ENCODE measurements at places on chromosomes 1 and 21. TPM values are rescaled to one million over a fixed set of nuclear protein-coding genes. Genes with fewer than 3 reads are reported as not detected.

DNA sequence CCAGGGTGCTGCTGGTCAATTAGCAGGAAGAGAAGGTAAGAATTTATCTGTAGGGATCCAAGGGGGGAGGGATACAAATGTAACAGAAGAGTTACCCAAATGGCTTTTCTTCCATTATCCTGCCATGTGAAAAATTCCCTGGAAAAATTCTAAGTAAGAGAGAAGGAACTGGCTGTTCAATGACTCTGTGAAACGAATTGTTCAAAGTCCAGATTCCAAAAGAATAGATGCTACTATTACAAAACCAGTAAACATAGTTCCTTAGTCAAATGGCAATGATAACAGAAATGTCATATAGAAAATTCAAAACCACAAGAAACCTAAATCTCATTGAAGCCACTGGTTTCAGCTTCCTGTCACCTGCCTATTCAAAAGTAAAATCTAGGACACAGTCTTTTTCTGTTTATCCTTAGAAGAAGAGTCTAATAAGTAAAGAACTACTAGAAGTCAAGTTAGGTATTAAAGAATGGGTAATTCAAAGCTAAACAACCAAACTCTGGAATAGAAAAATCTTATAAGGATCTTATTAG is 102.6 kb downstream of the ZNF644 start:
- no peak overlapping the region for H3K27ac ChIP-seq
- H3K27me3 ChIP-seq: no peaks in the 10 kb centered on the region
- DNase-seq: no peak
- H3K4me3 ChIP-seq: peak overlapping the region; percentile 47
- peaks cover 38% of the 10 kb centered on the region for H3K4me1 ChIP-seq

DNA sequence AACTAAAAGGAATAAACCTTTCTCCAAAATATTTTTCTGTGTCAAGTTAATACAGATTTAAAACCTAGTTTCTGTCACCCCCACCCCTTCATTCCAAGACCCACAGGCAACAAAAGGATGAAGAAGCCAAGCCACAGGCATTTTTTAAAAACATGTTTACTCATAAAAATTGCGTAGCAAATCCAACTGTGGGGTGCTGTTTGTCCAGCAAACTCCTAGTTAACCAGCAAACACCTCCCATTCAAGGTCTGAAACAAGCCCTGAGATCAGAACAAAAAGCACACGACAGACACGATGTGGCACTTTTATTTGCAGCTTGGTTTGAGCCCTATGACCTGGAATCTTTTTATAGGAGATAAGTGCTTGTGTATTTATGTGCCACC is 149.9 kb upstream of the CAMK1G start:
- H3K27me3 ChIP-seq: peaks cover 71% of the 10 kb centered on the region
- H3K4me3 ChIP-seq: no peak overlapping the region

GRCh38 chr1:220213382-220213983 is 58.8 kb downstream of the RAB3GAP2 start:
- DNase-seq: no peak
- peaks cover 8% of the 10 kb centered on the region for H3K4me1 ChIP-seq
- peaks cover 13% of the 10 kb centered on the region for H3K36me3 ChIP-seq
- no peak overlapping the region for H3K27ac ChIP-seq
- no peak overlapping the region for H3K4me3 ChIP-seq
- H3K27me3 ChIP-seq: no peaks in the 10 kb centered on the region

- H3K36me3 ChIP-seq: peaks cover 11% of the 10 kb centered on the region
- H3K4me3 ChIP-seq: peak overlapping the region; percentile 84
- H3K27me3 ChIP-seq: no peaks in the 10 kb centered on the region
These were observed 79.9 kb downstream of the CD247 start for GRCh38 chr1:167438171-167439138.

GRCh38 chr1:232016616-232017015 is 390.0 kb downstream of the DISC1 start:
- no peak for DNase-seq
- H3K27ac ChIP-seq: no peak overlapping the region
- no peaks in the 10 kb centered on the region for H3K27me3 ChIP-seq

- DNase-seq: no peak
- no peak overlapping the region for H3K4me3 ChIP-seq
- H3K27ac ChIP-seq: no peak overlapping the region
- H3K27me3 ChIP-seq: no peaks in the 10 kb centered on the region
These were observed 36.4 kb downstream of the YARS1 start for GRCh38 chr1:32780628-32781234.

DNA sequence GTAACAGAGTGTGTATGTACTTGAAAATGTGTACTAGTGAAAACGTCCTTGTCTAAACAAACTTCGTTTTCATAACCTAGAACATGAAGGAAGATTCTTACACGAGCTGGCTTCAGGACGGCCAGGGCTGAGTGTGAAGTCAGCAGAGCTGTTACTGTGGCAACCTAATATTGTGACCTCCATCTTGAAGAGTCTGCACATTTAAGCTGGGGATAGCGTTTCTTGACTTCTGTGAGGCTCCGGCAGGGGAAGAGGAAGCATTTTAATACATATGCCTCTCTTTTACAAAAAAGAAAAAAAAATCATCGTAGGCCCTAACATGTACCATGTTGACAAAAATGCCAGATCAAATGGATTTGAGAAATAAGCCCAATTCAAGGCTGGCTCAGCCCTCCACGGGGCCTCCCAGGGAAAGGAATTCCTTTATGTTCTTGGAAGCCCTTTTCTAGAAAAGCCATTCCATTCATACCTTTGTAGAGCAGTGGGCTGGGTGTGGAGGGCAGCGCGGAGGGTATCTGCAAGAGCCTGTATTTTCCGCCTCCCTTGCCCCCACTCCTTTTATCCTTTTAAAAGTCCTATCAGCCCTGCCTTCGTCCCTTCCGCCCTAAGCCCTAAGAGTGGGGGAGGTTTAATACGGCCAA is 51.1 kb downstream of the SIM2 start:
- no peak overlapping the region for H3K27ac ChIP-seq
- no peak for DNase-seq
- H3K4me3 ChIP-seq: no peak overlapping the region
- peaks cover 48% of the 10 kb centered on the region for H3K27me3 ChIP-seq
- H3K36me3 ChIP-seq: peaks cover 12% of the 10 kb centered on the region

DNA sequence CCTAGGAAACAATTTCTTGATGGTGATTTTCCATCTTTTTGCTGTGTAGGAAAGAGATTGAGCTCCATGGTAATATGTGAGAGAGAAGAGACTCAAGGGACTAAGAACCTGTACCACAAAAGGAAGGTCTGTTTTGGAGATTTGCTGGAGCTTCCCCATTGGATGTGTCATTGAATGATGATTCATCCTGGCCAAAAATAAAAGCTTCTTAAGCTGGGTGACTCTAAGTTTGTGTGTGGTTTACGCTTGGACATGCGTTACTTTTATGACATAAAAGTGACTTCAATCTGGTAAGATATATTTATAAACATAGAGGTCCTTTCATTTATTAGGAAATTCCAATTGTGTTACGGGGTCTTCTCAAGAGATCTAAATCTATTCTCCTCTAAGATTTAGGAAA is 17.4 kb upstream of the IL19 start:
- H3K36me3 ChIP-seq: peaks cover 5% of the 10 kb centered on the region
- H3K27ac ChIP-seq: peak overlapping the region; percentile 57
- peak overlapping the region; percentile 1 for H3K4me3 ChIP-seq
- DNase-seq: no peak

DNA sequence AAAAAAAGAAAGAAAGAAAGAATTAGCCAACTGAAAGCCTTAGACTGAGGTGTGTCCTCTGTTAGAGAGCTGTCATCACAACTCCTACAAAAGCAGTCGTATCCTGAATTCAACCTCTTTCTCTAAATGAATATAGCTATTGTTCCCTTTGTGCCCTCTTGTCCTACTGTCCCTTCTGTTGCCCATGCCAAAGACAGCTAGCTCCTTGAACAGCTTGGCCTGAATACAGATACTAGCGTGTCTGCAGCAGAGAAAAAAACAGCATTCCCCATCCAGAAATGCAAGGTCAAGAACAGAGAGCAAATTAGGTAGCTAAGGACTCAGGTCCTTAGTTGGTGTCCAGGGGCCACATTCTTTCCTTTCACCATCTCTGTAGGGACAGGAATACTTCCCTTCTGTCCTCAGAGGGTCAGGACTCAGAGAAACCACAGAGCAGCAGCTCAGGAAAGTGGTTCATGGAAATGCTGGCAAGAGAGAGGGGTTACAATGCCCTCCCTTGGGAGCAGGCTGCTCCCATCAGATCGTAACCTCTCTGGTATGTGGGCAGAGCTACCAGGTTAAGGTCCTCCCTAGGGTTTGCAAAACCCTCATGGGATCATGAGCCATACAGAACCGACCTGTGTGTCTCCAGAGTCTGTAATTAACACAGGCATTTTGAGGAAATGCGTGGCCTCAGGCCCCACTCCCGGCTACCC is 1.8 kb upstream of the ZBTB48 start:
- no peak overlapping the region for H3K27ac ChIP-seq
- DNase-seq: no peak
- H3K36me3 ChIP-seq: no peaks in the 10 kb centered on the region
- no peaks in the 10 kb centered on the region for H3K27me3 ChIP-seq
- H3K4me3 ChIP-seq: no peak overlapping the region

- no peak for DNase-seq
- no peaks in the 10 kb centered on the region for H3K36me3 ChIP-seq
- peaks cover 24% of the 10 kb centered on the region for H3K27me3 ChIP-seq
- H3K27ac ChIP-seq: no peak overlapping the region
- H3K4me3 ChIP-seq: no peak overlapping the region
These were observed 56.0 kb upstream of the CCDC190 start for GRCh38 chr1:162916821-162917613.

- no peaks in the 10 kb centered on the region for H3K27me3 ChIP-seq
- DNase-seq: no peak
- H3K36me3 ChIP-seq: peaks cover 4% of the 10 kb centered on the region
- peak overlapping the region; percentile 28 for H3K4me3 ChIP-seq
- peak overlapping the region; percentile 24 for H3K27ac ChIP-seq
These were observed 52.9 kb downstream of the KCNAB2 start for GRCh38 chr1:6098303-6099215.

- no peak overlapping the region for H3K4me3 ChIP-seq
- H3K4me1 ChIP-seq: no peaks in the 10 kb centered on the region
- DNase-seq: no peak
- no peaks in the 10 kb centered on the region for H3K27me3 ChIP-seq
- no peak overlapping the region for H3K27ac ChIP-seq
These were observed 122.4 kb upstream of the UBE2U start for GRCh38 chr1:64080941-64081562.

DNA sequence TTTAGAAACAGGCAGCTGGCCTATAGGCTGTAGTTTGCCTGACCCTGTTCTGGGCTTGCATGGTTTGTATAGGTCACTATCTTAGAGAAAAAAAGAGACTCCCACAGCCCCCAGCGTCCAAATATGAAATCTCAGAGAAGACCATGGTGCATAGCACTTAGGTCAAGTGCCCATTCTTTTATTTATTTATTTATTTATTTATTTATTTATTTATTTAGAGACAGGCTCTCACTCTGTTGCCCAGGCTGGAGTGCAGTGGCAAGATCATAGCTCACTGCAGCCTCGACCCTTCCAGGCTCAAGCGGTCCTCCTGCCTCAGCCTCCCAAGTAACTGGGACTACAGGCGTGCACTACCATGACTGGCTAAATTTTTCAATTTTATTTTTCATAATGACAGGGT is 50.8 kb upstream of the ARTN start:
- H3K4me1 ChIP-seq: peaks cover 5% of the 10 kb centered on the region
- DNase-seq: no peak
- no peak overlapping the region for H3K4me3 ChIP-seq

- H3K4me1 ChIP-seq: peaks cover 21% of the 10 kb centered on the region
- H3K27ac ChIP-seq: no peak overlapping the region
These were observed 2.7 kb downstream of the IGSF9 start for GRCh38 chr1:159942632-159943277.

- H3K4me1 ChIP-seq: peaks cover 3% of the 10 kb centered on the region
- no peaks in the 10 kb centered on the region for H3K36me3 ChIP-seq
- H3K27ac ChIP-seq: no peak overlapping the region
- no peak for DNase-seq
- H3K4me3 ChIP-seq: no peak overlapping the region
These were observed 150.0 kb downstream of the TPR start for GRCh38 chr1:186225096-186225495.

- no peaks in the 10 kb centered on the region for H3K36me3 ChIP-seq
- H3K27ac ChIP-seq: no peak overlapping the region
- no peak overlapping the region for H3K4me3 ChIP-seq
- no peak for DNase-seq
These were observed 244.1 kb upstream of the MAP1LC3C start for GRCh38 chr1:242242983-242243382.

- H3K4me1 ChIP-seq: peaks cover 18% of the 10 kb centered on the region
- H3K27ac ChIP-seq: peak overlapping the region; percentile 91
- H3K36me3 ChIP-seq: no peaks in the 10 kb centered on the region
- DNase-seq: no peak
These were observed 48.7 kb downstream of the ELAPOR1 start for GRCh38 chr1:109162626-109163025.

DNA sequence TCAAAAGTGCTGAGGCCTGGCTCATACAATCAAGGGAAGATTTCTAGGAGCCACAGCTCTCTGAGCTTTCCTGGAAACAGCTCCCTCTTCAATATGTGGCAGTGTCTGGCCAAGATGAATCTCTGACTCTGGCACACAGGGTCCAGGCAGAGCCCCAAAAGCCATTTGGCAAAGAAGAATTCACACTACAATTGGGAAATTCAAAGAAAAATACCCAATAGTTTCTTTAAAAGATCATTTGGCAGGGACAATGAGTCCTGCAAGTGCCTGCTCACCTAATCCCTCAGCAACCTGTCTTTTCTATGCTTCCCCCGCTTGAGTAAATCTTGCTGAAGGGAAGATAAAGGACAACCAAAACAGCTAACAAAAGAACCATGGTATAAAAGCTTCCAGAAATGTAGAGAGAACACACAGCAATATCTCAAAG is 124.6 kb downstream of the TGFBR3 start:
- H3K36me3 ChIP-seq: peaks cover 4% of the 10 kb centered on the region
- DNase-seq: no peak
- no peak overlapping the region for H3K4me3 ChIP-seq
- peaks cover 11% of the 10 kb centered on the region for H3K4me1 ChIP-seq

DNA sequence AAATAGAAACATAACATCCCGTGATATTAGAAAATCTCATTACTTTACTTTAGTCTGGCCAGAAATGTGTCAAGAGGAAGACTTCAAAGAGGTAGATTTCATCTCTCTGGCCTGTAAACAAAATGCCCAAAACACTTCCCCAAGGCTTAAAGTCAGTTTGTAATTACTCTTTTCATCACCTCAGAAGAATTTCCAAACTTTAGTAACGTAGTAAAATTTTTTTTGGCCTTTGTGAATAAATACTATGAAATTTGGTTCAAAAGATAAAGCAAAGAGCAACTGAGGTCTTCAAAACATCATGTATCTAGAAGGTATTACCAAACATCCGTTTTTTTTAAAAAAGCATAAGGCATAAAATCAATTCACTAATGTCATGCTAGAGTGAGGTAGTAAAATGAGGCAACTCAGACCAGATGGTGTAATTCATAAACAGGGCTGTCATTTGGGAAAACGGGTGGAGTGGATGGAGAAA is 51.4 kb downstream of the LEPR start:
- no peaks in the 10 kb centered on the region for H3K27me3 ChIP-seq
- H3K27ac ChIP-seq: no peak overlapping the region
- no peaks in the 10 kb centered on the region for H3K4me1 ChIP-seq
- no peak overlapping the region for H3K4me3 ChIP-seq

- no peaks in the 10 kb centered on the region for H3K27me3 ChIP-seq
- peak overlapping the region; percentile 69 for H3K4me3 ChIP-seq
- peaks cover 51% of the 10 kb centered on the region for H3K4me1 ChIP-seq
These were observed 532.2 kb downstream of the MATN1 start for GRCh38 chr1:30191154-30191702.

GRCh38 chr1:198491028-198491427 is 49.5 kb downstream of the ATP6V1G3 start:
- peaks cover 3% of the 10 kb centered on the region for H3K36me3 ChIP-seq
- H3K4me3 ChIP-seq: no peak overlapping the region
- H3K27me3 ChIP-seq: no peaks in the 10 kb centered on the region
- H3K27ac ChIP-seq: no peak overlapping the region
- peaks cover 6% of the 10 kb centered on the region for H3K4me1 ChIP-seq

The TMOD4 gene
- 3.0 TPM for total RNA-seq

The DISP3 gene
- 0.70 TPM for total RNA-seq

The BATF3 gene
- total RNA-seq: 0.20 TPM

The TP73 gene
- 0.31 TPM for total RNA-seq

The EPHA8 gene
- not detected for total RNA-seq
